ENCODE measurements at places on chromosomes 5 and 9.

GRCh38 chr5:172952034-172952511 lies 7.2 kb upstream of the RPL26L1 start:
- DNase-seq, result no peak

GRCh38 chr5:115594128-115595047 lies 7.9 kb downstream of the TICAM2 start:
- DNase-seq, result no peak

GRCh38 chr5:43973318-43973717 lies 370.3 kb downstream of the NNT start:
- no peak for DNase-seq

DNA sequence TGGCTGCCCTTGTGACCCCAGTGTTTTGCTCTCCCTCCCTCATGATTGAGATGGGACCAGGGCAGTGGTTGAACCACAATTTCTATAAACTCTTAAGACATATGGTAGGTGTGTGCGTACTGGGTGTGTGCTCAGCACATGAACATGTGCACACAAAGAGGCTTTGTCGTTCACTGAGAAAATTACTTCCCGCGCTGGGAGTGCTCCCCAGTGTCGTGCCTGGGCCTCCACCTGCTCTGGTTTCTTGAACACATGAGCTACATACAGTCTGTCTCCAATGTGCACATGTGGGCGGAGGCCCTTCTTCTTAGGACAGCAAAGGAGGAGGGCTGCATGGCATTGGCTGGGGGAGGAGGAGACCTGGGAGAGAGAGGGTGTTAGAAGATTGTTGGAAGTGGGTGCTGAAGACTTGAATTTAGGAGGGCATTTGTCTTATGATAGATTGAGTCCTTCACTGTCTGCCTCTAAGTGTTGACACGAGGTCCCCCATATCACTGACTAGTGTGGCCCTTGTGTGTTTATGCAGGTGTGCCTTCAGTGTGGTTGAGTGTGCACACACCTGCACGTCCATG lies 170.0 kb downstream of the CACNA1B start:
- no peak for DNase-seq

DNA sequence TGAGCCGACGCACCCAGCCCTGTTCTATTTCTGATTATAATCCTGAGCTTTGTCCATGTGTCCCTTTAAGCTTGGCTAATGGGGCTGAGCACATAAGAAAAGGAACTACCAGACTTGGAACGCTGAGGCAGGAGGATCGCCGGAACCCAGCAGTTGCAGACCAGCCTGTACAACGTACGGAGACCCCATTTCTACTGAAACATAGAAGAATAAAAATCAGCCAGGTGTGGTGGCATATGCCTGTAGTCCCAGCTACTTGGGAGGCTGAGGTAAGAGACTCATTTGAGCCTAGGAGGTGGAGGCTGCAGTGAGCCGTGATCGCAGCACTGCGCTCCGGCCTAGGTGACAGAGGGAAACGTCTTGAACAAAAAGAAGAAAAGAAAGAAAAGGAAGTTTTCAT lies 22.3 kb downstream of the TRIM7 start:
- DNase-seq, result no peak

GRCh38 chr5:74079971-74080556 lies 454.1 kb downstream of the ARHGEF28 start:
- DNase-seq, result no peak

DNA sequence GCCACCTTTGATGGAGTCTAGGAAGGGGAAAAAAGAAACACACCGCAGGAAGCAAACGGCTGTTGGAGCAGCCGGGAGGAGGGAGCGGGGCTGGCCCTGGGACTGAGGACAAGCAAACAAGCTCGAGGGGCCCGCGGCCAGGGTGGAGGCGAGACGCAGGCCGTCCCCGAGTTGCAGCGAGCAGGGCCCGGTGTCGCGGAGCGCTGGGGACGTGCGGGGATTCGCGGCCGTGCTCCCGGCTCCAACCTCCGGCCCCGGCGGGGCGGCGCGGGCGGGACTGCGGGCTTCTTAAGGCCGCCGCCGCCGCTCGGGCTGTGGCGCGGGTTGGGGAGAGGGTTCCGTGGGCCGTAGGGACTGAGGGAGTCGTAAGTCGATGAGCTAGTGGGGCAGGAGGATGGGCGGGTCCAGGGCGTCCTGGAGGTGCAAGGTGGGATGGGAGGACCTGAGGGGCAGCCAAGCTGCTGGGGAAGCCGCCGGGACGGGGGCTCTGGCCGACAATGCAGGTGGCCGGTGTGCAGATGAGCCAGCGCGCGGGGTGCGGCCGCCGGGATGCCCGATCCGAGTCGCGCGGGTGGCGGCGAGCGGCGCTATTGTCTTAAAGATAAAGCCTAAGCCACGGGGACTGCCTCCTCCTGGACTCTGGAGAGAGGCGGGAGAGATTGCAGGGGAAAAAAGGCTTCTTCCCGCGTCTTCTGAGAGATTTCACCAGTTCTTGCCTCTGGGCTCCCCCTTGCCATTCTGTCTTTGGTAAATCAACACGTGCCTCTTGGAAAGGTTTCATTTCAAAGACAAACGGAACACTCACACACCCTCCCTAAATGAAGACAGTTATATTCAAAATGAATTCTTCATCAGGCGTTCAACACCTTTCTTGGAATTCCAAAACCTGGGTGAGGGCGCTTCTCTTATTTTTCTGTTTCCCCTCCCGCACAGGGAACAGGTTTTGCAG lies 1.6 kb upstream of the HAPLN1 start:
- peak; percentile 81 for DNase-seq

- DNase-seq, result no peak
Observed at GRCh38 chr5:25150819-25151218, 506.0 kb upstream of the CDH10 start.

DNA sequence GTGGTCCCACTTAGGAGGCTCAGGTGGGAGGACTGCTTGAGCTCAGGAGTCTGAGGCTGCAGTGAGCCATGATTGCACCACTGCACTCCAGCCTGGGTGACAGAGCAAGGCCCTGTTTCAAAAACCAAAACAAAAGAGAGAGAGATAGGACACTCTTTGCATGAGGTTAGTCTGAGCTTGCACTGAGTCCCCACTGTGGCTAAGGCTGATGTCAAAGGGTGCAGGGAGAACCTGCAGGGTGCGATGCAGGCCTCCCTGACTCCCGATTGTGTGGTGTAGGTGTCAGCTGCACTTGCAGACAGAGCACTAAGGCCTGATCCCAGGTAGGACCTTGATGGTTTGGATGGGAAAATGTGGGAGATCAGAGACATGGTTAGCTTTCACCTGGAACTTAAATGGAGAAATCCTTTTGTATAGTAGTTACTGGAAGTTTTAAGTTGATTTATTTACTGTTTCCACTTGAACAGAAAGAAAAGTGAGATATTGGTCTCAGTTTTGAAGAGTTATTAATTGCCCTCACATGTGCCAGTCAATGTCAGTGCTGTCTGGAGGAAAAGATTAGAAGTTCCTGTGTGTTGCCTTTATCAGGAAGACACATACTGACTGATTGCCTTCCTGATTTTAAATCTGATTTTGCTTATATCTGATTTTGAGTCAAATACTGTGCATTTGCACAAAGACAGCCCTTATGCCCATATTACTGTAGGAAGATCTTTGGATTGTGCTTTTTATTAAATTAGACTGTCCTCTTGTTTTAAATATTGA lies 260.0 kb downstream of the MAST4 start:
- DNase-seq, result no peak

DNA sequence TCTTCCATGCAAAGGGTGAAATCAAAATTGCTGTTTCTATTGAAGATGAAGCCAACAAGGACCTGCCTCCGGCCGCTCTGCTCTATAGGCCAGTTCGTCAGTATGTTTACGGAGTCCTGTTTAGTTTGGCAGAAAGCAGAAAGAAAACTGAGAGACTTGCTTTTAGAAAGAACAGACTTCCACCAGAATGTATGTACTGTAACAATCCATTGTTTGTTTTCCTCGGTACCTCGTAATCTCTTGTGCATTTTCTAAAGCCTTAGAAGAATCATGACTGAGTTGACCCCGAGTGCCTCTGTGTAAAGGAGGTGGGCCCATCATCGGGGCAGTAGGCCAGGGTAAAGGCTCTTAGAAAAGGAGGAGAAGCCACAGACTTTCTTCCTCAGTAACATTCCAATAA lies 44.2 kb upstream of the PHF2 start:
- DNase-seq, result no peak

- no peak for DNase-seq
Observed at GRCh38 chr9:29220596-29221251, 1647.4 kb upstream of the C9orf72 start.

- no peak for DNase-seq
Observed at GRCh38 chr9:99305820-99306811, 84.0 kb downstream of the SEC61B start.

DNA sequence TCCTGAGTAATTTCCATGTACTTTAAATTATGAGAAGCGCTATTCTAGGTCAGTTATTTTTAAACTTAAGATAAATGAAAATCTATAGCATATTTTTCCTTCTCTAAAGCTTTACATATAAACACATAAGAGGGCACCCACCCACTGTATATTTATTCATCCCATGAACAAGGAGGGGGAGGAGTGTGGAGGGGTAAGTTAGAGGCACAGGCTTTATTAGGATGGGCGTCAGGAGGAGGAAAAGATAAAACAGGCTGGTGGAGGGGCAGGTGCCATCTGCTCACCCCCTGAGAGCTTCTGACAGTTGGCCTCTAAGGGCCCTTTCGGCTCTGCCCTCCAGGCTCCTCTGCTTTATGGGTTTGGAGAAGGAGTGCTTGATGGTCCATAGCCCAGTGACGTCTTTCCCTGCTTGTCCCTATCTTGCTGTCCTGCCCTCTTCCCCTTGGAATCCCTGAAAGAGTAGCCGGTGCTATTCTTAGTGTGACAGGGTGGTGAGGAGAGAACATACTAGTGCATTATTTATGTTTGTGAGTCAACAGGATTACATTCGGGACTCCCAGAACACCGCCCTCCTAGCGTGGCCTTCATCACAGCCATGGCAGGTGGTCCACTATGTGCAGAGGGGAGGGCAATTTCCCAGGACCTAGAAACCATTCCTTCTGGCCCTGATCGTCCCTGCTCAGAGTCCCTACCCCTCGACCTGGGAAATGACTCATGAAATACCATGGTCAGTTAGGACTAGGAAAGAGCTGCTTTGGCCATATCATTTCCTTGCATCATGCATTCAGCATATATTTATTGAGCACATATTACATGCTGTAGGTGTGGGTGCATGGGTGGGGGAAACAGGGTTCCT lies 7.9 kb upstream of the SYNPO start:
- no peak for DNase-seq

GRCh38 chr9:131799177-131799823 lies 59.4 kb upstream of the RAPGEF1 start:
- DNase-seq, result no peak

DNA sequence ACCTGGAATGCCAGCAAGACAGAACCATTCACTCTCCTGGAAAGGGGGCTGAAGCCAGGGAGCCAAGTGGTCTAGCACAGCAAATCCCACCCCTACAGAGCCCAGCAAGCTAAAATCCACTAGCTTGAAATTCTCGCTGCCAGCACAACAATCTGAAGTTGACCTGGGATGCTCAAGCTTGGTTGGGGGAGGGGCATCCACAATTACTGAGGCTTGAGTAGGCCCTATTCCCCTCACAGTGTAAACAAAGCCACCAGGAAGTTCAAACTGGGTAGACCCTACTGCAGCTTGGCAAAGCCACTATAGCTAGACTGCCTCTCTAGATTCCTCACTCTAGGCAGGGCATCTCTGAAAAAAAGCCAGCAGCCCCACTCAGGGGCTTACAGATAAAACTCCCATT lies 17.3 kb downstream of the RIGI start:
- DNase-seq, result peak; percentile 2

- no peak for DNase-seq
Observed at GRCh38 chr9:4497855-4498254, 7.6 kb downstream of the SLC1A1 start.

DNA sequence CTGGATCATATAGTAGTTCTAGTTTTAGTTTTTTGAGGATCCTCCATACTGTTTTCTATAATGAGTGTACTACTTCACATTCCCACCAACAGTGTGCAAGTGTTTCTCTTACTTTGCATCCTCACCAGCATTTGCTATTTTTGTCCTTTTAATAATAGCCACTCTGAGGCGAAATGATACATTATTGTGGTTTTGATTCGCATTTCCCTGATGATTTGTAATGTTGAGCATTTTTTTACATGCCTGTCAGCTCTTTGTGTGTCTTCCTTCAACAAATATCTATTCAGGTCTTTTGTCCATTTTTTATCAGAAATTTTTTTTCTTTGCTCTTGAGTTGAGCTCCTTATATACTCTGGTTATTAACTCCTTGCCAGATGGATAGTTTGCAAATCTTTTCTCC lies 114.0 kb downstream of the ADAMTSL1 start:
- DNase-seq, result no peak

DNA sequence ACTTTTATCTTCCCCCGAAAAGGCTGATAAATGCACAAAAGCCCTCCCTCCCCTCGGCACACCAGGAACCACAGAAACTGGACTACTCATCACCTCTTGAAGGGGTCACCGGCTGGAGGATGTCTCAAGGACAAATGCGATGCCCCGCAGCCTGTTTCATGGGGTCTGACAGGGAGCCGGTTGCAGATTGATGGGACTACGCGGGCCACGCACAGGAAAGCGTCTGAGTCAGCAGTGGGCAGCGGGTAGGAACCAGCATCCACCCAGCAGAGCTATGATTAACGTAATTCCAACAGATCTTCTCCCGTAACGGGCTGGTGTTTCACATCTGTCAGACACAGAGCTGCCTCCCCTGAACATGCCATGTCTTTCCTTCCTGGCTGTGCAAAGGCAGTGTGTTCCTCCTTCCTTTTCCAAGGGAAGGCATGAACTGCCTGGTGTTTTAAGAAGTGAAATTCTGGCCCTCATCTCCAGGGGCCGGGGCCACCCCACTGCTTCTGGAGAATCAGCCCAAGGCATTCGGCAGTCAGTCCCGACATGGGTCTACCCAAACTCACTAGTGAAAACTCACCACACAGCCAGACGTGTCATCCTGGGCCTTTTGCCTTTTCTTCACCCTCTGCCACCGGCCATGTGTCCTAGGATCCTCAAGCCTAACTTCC lies 144.4 kb upstream of the PHYKPL start:
- no peak for DNase-seq

DNA sequence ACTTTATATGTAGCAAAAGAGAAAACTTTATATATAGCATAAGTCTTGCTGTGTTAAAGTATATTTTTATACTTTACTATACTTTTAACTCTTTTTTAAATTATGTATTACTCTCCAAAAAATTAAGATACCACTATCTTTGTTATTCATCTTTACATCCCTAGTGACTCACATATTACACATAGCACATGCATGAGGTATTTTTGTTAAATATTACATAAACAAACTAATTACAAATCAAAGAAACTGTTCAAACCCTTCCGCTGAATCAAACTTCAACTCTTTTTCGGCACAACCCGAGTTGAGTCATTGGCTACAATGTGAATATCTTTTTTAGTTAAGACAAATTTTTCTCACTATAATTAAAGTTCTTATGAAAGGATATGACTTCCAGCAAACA lies 32.1 kb downstream of the NADK2 start:
- DNase-seq, result no peak

- DNase-seq, result no peak
Observed at GRCh38 chr5:73592551-73592950, 27.0 kb downstream of the UTP15 start.

- no peak for DNase-seq
Observed at GRCh38 chr9:109229682-109230081, 62.6 kb upstream of the FRRS1L start.

All from NCI-H1417 (cell line).